Endothelial cell (in vitro differentiated cells): ENCODE measurements at places on chromosomes 5 and 9. TPM values are rescaled to one million over a fixed set of nuclear protein-coding genes. Genes with fewer than 3 reads are reported as not detected.

DNA sequence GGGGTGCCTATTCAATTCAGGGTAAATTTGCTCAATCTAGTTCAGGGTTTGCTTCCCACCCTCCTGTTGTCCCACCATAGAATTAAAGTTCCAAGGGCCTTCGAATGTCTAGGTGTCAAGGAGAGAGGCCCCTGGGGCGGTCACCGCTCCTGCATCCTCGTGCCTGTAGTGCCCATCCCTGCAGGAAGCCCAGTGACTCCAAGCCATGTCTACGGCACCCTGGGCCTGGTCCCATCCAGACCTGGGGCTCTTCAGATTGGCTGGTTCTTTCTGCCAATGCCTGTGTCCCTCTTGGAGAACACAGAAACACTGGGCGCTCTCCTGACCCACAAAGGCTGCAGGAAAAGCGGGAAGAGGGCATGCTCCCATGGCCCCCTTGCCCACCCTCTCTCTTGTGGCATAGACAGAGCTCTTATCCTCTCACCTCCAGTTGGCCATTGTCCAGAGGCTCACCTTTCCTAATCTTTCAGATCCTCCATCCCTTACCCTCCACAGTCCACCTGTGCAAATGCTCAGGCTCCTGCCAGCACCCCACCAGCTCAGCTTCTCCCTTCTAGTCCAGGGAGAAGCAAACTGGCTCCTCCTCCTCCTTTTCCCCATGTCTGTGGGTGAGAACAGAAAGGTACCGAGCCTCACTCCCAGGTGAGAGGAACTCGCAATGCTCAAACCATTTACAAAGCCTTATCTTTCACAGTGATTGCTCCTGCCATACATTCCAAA, 253.0 kb upstream of the IRX2 start:
- no peaks in the 10 kb centered on the region for H3K4me1 ChIP-seq
- no peak overlapping the region for H3K4me3 ChIP-seq
- no peak for DNase-seq
- peaks cover 1% of the 10 kb centered on the region for H3K27me3 ChIP-seq
- H3K36me3 ChIP-seq = peaks cover 9% of the 10 kb centered on the region
- H3K27ac ChIP-seq = no peak overlapping the region

FCHO2 gene
- total RNA-seq = 41.9 TPM

PCDHGA12 gene
- 3.8 TPM for total RNA-seq

GRCh38 chr5:45385321-45386058, 310.7 kb downstream of the HCN1 start:
- no peaks in the 10 kb centered on the region for H3K27me3 ChIP-seq
- H3K27ac ChIP-seq = no peak overlapping the region
- H3K36me3 ChIP-seq = no peaks in the 10 kb centered on the region
- DNase-seq = no peak
- H3K4me1 ChIP-seq = no peaks in the 10 kb centered on the region
- H3K4me3 ChIP-seq = no peak overlapping the region

GRCh38 chr5:125199373-125199772, 452.9 kb upstream of the ZNF608 start:
- DNase-seq = no peak
- peaks cover 2% of the 10 kb centered on the region for H3K4me1 ChIP-seq
- H3K36me3 ChIP-seq = no peaks in the 10 kb centered on the region
- H3K27me3 ChIP-seq = no peaks in the 10 kb centered on the region
- no peak overlapping the region for H3K4me3 ChIP-seq
- H3K27ac ChIP-seq = no peak overlapping the region

TXNDC8 gene
- total RNA-seq = not detected

DNA sequence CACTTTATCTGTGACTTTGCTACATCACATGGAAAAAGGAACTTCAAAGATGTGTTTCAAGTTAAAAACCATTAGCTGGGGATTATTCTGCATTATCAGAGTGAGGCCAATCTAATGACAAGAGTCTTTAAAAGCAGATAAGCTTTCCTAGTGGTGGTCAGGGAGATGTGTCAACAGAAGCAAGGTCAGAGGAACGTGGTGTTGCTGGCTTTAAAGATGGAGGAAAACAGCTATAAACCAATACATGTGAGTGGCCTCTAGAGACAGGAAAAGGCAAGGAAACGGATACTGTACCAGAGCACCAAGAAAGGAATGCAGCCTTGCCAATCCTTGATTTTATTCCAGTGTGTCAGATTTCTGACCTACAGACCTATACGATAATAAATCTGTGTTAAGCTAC, 204.2 kb downstream of the TAF11L14 start:
- H3K27me3 ChIP-seq = no peaks in the 10 kb centered on the region
- no peak for DNase-seq
- H3K4me1 ChIP-seq = no peaks in the 10 kb centered on the region
- H3K27ac ChIP-seq = no peak overlapping the region

- peaks cover 4% of the 10 kb centered on the region for H3K4me1 ChIP-seq
- H3K36me3 ChIP-seq = peaks cover 4% of the 10 kb centered on the region
These were observed 13.7 kb upstream of the FOCAD start for GRCh38 chr9:20670395-20670794.

DNA sequence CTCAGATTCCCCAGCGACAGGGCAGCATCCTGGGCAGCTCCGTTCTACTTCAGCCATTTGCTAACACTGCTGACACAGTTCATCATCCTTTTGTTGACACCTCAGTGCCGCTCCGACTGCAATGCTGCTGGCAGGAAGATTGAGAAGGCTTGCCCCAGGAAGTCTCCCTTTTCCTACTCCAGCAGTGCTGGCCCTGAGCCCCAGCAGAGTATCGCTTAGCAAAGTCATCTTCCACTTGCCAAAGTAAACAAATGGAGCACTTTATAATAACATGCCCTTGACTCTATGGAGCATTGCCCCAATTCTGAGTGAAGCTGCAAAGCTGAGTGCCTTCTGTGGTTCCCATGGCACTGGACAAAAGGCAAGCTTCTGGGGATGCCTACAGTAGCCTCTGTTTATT, 32.2 kb downstream of the PRLR start:
- H3K4me1 ChIP-seq = peaks cover 14% of the 10 kb centered on the region
- H3K27me3 ChIP-seq = peaks cover 4% of the 10 kb centered on the region
- DNase-seq = no peak
- H3K4me3 ChIP-seq = no peak overlapping the region

- no peaks in the 10 kb centered on the region for H3K4me1 ChIP-seq
- H3K36me3 ChIP-seq = no peaks in the 10 kb centered on the region
- H3K27me3 ChIP-seq = peaks cover 3% of the 10 kb centered on the region
- no peak for DNase-seq
These were observed 147.9 kb downstream of the C5orf15 start for GRCh38 chr5:133820507-133820906.

DMXL1 gene
- total RNA-seq = 24.9 TPM

- DNase-seq = no peak
- H3K36me3 ChIP-seq = peaks cover 68% of the 10 kb centered on the region
- H3K27ac ChIP-seq = no peak overlapping the region
- H3K4me1 ChIP-seq = peaks cover 31% of the 10 kb centered on the region
- peaks cover 7% of the 10 kb centered on the region for H3K27me3 ChIP-seq
- H3K4me3 ChIP-seq = peak overlapping the region; percentile 50
These were observed 59.5 kb downstream of the ZNF366 start for GRCh38 chr5:72447751-72448150.

GRCh38 chr5:142432369-142432863, 107.6 kb upstream of the SPRY4 start:
- H3K27ac ChIP-seq = no peak overlapping the region
- no peak overlapping the region for H3K4me3 ChIP-seq
- DNase-seq = no peak
- H3K36me3 ChIP-seq = no peaks in the 10 kb centered on the region
- peaks cover 5% of the 10 kb centered on the region for H3K27me3 ChIP-seq

DNA sequence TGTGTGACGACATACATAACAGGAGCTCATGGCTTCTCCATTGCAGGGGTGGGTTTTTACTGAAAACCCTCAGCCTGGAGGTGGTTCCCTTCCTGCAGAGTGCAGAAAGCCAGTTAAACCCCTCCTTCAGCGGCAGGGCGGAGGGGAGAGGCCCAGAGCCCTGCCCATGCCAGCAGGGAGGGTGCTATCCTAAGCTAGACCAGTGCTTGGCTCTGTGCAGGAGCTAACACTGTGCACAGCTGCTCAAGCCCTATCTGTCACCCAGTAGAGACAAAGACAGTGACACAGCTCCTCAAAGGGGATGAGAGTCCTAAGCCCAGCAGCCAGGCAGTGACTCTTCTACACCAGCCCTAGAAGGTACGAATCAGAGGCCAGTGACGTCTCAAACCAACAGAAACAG, 70.0 kb upstream of the ZSWIM6 start:
- no peak overlapping the region for H3K4me3 ChIP-seq
- peaks cover 5% of the 10 kb centered on the region for H3K27me3 ChIP-seq
- no peak for DNase-seq

- no peak for DNase-seq
- no peaks in the 10 kb centered on the region for H3K36me3 ChIP-seq
- H3K27ac ChIP-seq = no peak overlapping the region
- no peaks in the 10 kb centered on the region for H3K27me3 ChIP-seq
- no peak overlapping the region for H3K4me3 ChIP-seq
- H3K4me1 ChIP-seq = no peaks in the 10 kb centered on the region
These were observed 30.0 kb downstream of the FGD3 start for GRCh38 chr9:92977279-92977678.

CATSPER3 gene
- total RNA-seq = 0.33 TPM

GRCh38 chr5:1406681-1407640, 38.3 kb downstream of the SLC6A3 start:
- no peak overlapping the region for H3K27ac ChIP-seq
- no peaks in the 10 kb centered on the region for H3K4me1 ChIP-seq
- H3K27me3 ChIP-seq = peaks cover 9% of the 10 kb centered on the region
- no peak for DNase-seq

DNA sequence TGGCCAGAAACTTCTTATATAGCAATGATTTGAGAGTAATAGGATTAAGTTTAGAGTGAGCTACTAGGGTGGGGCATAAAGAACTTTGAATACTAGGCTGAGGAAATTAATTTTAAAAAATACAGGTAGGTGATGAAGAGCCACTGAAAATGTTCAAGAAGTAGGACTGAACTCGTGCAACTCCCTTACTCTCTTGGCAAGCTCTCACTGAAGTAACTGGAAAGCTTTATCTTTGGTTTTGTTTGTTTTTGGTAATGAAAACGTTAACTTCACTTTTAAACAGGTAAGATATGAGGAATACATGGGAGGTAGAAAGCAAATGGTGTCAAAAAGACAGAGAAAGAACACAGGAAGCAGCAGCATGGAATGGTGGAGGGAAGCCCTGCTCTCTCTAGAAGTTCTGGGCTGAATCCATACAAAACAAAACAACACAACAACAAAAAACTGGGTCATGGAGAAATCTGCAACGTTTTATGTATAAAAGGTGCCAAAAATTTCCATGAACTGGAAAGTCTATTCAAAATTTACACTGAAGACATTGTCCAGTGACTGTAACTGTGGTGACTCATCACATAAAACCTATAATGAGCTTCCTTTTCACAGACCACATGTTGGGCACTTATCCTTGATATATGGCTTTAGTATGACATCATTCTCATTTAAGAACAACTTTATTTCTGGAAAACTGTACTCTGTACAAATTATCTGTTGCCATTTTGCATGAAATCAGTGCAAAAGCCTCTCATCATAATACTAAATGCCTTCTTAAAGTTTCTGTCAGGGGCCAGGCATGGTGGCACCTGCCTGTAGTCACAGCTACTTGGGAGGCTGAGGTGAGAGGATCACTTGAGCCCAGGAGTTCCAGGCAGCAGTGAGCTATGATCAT, 91.2 kb upstream of the CHD1 start:
- H3K27ac ChIP-seq = no peak overlapping the region
- peaks cover 5% of the 10 kb centered on the region for H3K36me3 ChIP-seq
- no peak overlapping the region for H3K4me3 ChIP-seq
- no peak for DNase-seq
- peaks cover 2% of the 10 kb centered on the region for H3K27me3 ChIP-seq

GRCh38 chr9:135065151-135065550, 22.3 kb upstream of the OLFM1 start:
- H3K27ac ChIP-seq = no peak overlapping the region
- H3K4me1 ChIP-seq = no peaks in the 10 kb centered on the region
- no peak for DNase-seq
- H3K4me3 ChIP-seq = no peak overlapping the region
- H3K36me3 ChIP-seq = peaks cover 9% of the 10 kb centered on the region
- H3K27me3 ChIP-seq = peaks cover 10% of the 10 kb centered on the region

DNA sequence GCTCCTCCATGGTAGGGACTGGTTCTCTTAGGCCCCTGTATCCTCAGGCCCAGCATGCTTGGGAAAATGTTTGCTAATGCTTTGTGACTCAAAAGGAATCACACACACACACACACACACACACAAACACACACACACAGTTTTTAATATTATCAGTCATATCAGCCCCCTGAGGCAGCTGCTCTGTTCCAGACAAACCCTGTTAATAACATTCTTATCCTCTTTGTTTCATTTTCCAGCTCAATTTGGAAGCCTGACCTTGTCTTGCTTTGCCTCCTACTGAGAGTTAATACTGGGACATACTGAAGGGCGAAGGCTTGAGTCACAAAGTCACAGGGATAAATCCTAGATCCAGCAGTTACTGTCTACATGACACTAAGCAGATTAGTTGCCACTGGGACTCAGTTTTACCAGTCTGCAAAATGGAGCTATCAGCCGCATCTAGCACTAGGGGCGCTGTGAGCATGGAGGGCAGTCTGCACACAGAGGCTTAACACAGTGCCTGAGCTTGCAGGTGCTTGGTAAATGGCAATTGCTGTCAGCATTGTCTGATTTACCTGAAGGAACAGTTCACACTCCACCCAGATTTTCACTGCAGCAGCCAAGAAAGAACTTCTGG, 37.1 kb upstream of the KCNMB1 start:
- no peak for DNase-seq
- H3K4me3 ChIP-seq = no peak overlapping the region
- no peak overlapping the region for H3K27ac ChIP-seq
- no peaks in the 10 kb centered on the region for H3K36me3 ChIP-seq
- H3K27me3 ChIP-seq = no peaks in the 10 kb centered on the region

CEMIP2 gene
- total RNA-seq = 112 TPM

ELAVL2 gene
- 10.3 TPM for total RNA-seq

GRCh38 chr9:134085674-134086073, 17.8 kb upstream of the BRD3 start:
- no peaks in the 10 kb centered on the region for H3K36me3 ChIP-seq
- H3K27me3 ChIP-seq = no peaks in the 10 kb centered on the region
- peaks cover 2% of the 10 kb centered on the region for H3K4me1 ChIP-seq
- H3K4me3 ChIP-seq = no peak overlapping the region

- H3K27me3 ChIP-seq = no peaks in the 10 kb centered on the region
- H3K36me3 ChIP-seq = no peaks in the 10 kb centered on the region
- H3K4me3 ChIP-seq = no peak overlapping the region
- DNase-seq = no peak
- no peak overlapping the region for H3K27ac ChIP-seq
These were observed 232.8 kb upstream of the PTGER4 start for GRCh38 chr5:40446910-40447309.

GAS1 gene
- 11.2 TPM for total RNA-seq

DNA sequence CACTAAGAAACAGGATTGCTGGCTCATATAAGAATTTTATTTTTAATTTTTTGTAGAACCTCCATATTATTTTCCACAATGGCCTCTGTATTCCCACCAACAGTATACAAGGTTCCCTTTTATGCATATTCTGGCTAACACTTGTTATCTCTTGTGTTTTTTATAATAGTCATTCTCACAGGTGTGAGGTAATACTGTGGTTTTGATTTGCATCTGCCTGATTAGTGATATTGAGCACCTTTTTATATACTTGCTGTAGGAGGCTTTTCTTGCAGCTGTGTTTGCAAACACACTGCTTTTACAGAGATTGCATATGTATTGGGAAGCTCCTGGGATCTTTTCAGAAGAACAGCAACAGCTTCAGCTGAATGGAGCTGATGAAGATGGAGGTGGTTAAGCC, 164.8 kb downstream of the DEPDC1B start:
- H3K4me1 ChIP-seq = peaks cover 18% of the 10 kb centered on the region
- no peak overlapping the region for H3K4me3 ChIP-seq
- H3K27ac ChIP-seq = no peak overlapping the region
- no peaks in the 10 kb centered on the region for H3K36me3 ChIP-seq
- H3K27me3 ChIP-seq = peaks cover 2% of the 10 kb centered on the region

GRCh38 chr5:36502608-36503007, 103.8 kb upstream of the SLC1A3 start:
- DNase-seq = no peak
- no peak overlapping the region for H3K27ac ChIP-seq
- H3K4me1 ChIP-seq = peaks cover 6% of the 10 kb centered on the region
- no peak overlapping the region for H3K4me3 ChIP-seq

GFRA3 gene
- total RNA-seq = 0.13 TPM
